Naive thymus-derived CD4-positive, alpha-beta T cell (primary cell): ENCODE measurements at places on chromosomes 11 and 22.

- no peaks in the 10 kb centered on the region for H3K36me3 ChIP-seq
- no peak overlapping the region for H3K4me3 ChIP-seq
- no peak overlapping the region for H3K27ac ChIP-seq
- no peak for DNase-seq
- no peaks in the 10 kb centered on the region for H3K4me1 ChIP-seq
- no peaks in the 10 kb centered on the region for H3K27me3 ChIP-seq
Measured at GRCh38 chr11:12275818-12276217, 101.6 kb upstream of the PARVA start.

- H3K27me3 ChIP-seq, result no peaks in the 10 kb centered on the region
- H3K4me1 ChIP-seq, result no peaks in the 10 kb centered on the region
- no peak overlapping the region for H3K27ac ChIP-seq
- no peak for DNase-seq
Measured at GRCh38 chr11:44417731-44418455, 108.0 kb upstream of the ALX4 start.

DNA sequence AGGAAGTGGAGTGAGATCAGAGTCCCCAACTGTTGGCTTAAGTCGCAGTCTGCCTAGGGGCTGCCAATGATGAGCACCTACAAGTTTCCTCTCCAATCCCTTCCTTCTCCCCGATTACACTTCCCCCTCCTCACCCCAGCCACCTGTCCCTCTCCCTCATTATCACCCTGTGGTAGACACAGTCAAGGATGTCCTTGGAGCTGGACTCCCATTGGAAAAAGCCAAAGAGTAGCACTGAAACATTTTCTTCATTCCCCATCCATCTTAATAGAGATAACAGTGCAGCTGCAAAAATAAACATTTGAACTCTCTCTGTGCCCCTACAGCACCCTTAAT lies 146.2 kb downstream of the DBX1 start:
- no peak overlapping the region for H3K27ac ChIP-seq
- no peak overlapping the region for H3K4me3 ChIP-seq
- no peak for DNase-seq
- no peaks in the 10 kb centered on the region for H3K36me3 ChIP-seq
- H3K27me3 ChIP-seq, result no peaks in the 10 kb centered on the region
- no peaks in the 10 kb centered on the region for H3K4me1 ChIP-seq

- no peaks in the 10 kb centered on the region for H3K27me3 ChIP-seq
- H3K4me1 ChIP-seq, result peaks cover 18% of the 10 kb centered on the region
- no peak overlapping the region for H3K4me3 ChIP-seq
- no peaks in the 10 kb centered on the region for H3K36me3 ChIP-seq
- no peak for DNase-seq
Measured at GRCh38 chr11:34236572-34236971, 121.2 kb downstream of the ABTB2 start.

DNA sequence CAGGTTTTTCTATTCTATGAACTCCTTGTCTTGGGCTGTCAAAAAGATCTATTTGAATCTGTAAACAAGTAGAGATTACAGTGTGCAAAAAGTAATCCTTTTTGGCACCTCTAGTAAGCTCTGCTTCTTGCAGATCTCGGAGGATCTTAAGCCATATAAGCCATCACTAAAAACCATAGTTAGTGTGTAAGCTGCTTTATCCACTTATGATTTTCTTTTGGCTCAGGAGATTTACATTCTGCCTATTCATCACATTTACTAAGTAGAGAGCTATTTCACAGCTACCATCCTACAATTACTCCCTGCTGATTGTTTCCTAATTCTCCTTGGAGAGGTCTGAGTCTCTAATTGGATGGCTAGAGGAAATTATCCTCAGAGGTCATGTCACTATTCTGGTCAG lies 385.7 kb downstream of the AASDHPPT start:
- no peaks in the 10 kb centered on the region for H3K27me3 ChIP-seq
- DNase-seq, result no peak
- no peaks in the 10 kb centered on the region for H3K36me3 ChIP-seq
- no peaks in the 10 kb centered on the region for H3K4me1 ChIP-seq
- H3K27ac ChIP-seq, result no peak overlapping the region
- H3K4me3 ChIP-seq, result no peak overlapping the region

GRCh38 chr11:20597680-20598484 lies 1.5 kb upstream of the SLC6A5 start:
- H3K36me3 ChIP-seq, result no peaks in the 10 kb centered on the region
- no peak overlapping the region for H3K4me3 ChIP-seq
- no peak for DNase-seq
- no peak overlapping the region for H3K27ac ChIP-seq
- peaks cover 7% of the 10 kb centered on the region for H3K27me3 ChIP-seq
- no peaks in the 10 kb centered on the region for H3K4me1 ChIP-seq

- DNase-seq, result no peak
- no peaks in the 10 kb centered on the region for H3K36me3 ChIP-seq
- no peak overlapping the region for H3K27ac ChIP-seq
- no peak overlapping the region for H3K4me3 ChIP-seq
Measured at GRCh38 chr22:36991206-36991605, 28.0 kb downstream of the TST start.

DNA sequence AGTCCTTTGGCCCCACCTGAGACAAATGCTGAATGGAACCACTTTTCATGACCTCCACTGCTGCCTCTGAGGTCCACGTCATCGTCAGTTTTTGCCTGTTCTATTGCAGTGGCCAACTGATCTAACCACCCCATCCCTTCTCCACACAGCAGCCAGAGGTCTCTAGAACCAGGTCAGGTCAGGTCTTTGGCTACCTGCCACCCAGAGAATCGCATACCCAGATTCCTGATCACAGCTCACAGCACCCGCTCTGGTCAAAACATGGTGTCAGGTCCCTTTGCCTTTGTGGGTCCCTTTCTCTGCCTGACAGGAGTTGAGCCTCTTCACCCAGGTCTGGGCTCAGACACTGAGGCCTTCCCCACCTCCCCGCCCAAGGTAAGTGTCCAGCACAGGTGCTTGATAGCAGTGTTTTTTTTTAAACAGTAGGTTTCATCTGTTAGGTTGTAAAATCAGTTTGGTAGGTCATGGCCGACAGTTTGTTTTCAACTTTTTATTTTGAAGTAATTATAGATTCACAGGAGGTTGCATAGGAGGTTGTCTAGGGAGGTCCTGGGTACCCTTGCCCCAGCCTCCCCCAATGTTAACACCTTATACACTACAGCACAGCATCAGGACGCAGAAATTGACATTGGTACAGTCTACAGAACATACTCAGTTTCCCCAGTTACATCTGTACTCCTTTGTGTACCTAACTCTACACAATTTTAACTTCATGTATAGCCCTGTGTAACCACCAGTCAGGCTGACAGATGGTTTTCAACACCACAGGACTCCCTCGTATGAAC lies 6.9 kb downstream of the C22orf39 start:
- no peak overlapping the region for H3K27ac ChIP-seq
- H3K4me1 ChIP-seq, result peaks cover 7% of the 10 kb centered on the region
- H3K4me3 ChIP-seq, result no peak overlapping the region
- H3K27me3 ChIP-seq, result no peaks in the 10 kb centered on the region

GRCh38 chr11:123441161-123441560 lies 11.1 kb downstream of the GRAMD1B start:
- H3K4me3 ChIP-seq, result no peak overlapping the region
- no peak overlapping the region for H3K27ac ChIP-seq
- H3K4me1 ChIP-seq, result no peaks in the 10 kb centered on the region
- no peaks in the 10 kb centered on the region for H3K27me3 ChIP-seq
- DNase-seq, result no peak

GRCh38 chr22:35903571-35904335 lies 124.9 kb downstream of the RBFOX2 start:
- no peak overlapping the region for H3K4me3 ChIP-seq
- no peaks in the 10 kb centered on the region for H3K27me3 ChIP-seq
- DNase-seq, result no peak
- no peaks in the 10 kb centered on the region for H3K36me3 ChIP-seq
- peaks cover 12% of the 10 kb centered on the region for H3K4me1 ChIP-seq

GRCh38 chr11:121763526-121763925 lies 310.8 kb upstream of the SORL1-AS1 start:
- H3K27me3 ChIP-seq, result no peaks in the 10 kb centered on the region
- no peaks in the 10 kb centered on the region for H3K4me1 ChIP-seq
- DNase-seq, result no peak
- H3K4me3 ChIP-seq, result no peak overlapping the region
